ENCODE measurements at places on chromosomes 5 and 9.

- no peak for DNase-seq
Measured at GRCh38 chr9:8468045-8468637, 668.6 kb upstream of the DMAC1 start.

DNA sequence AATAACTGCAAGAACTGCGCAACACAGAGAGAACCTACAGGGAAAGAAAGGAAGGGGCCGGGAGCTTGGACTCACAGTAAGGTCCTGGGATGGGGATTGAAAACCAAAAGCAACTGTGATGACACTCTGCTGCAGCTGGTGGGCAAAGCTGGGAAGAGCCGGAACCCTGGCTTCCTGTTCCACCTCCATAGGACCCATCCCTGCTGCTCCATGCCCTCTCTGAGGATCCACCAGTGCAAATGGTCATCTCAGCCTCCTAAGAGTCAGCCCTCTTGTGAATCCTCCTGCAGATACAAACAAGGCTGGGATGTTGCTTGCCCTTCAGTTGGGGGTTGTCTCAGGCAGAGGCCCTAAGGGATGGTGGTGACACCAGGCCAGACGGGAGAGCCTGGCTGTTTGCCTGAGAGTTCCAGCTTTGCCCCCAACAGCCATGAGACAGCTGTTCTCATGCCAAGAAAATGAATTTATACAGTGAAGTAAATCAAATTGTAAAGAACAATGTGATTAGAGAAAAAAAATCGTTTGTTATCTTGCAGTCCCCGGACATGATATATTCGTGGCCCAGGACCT, 90.8 kb downstream of the TENT4A start:
- no peak for DNase-seq

GRCh38 chr5:128197896-128198522, 114.4 kb downstream of the SLC12A2 start:
- no peak for DNase-seq

DNA sequence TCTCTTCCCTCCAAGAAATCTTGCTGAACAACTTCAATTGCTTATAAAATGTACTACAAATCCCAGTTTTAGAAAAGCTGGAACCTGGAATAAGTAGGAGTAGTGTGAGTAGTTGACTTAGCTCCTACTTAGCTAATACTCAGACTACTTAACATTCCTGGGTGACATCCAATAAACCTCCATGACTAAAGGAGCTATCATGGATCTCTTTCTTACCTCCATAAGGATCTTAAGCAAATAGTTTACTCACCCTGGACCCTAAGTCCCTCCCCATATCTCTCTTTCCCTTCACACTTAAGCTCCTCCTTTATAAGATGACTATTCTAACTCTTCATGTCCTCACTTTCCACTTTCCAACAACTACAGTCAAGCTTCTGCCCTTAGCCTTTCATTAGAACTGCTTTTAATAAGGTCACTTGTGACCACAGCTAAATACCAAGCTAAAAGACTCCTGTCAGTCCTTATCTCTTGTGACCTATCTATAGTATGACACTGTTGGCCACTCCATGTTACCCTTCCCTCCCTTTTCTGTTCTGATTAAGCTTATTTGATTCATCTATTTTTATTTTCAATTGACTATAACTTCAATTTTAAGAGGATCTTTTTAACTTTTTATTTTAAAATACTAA, 194.9 kb downstream of the RFX3 start:
- DNase-seq = no peak
